ENCODE measurements at places on chromosomes 7 and 10.

GRCh38 chr10:95305606-95306317, 15.0 kb upstream of the PDLIM1 start:
- no peak for DNase-seq

DNA sequence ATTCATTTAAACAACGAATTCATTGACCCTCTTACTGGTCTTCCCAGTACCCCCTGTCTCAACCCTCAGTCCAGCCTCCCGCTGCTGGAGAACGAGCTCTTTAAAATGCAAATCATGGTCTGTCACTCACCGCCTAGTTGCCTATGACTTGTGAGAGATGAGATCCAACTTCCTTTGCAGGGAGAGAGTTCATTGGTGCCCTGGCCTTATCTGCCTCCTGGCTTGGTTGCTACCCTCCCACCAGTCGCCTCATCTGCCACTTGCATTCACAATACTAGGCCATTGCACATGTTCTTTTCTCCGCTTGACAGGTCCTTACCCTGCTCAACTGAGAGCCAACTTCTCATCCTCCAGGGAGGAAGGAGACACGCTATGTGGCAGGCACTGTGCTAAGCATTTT, 54.0 kb upstream of the MXI1 start:
- DNase-seq, result no peak

GRCh38 chr10:129416956-129417765, 49.9 kb upstream of the MGMT start:
- no peak for DNase-seq

DNA sequence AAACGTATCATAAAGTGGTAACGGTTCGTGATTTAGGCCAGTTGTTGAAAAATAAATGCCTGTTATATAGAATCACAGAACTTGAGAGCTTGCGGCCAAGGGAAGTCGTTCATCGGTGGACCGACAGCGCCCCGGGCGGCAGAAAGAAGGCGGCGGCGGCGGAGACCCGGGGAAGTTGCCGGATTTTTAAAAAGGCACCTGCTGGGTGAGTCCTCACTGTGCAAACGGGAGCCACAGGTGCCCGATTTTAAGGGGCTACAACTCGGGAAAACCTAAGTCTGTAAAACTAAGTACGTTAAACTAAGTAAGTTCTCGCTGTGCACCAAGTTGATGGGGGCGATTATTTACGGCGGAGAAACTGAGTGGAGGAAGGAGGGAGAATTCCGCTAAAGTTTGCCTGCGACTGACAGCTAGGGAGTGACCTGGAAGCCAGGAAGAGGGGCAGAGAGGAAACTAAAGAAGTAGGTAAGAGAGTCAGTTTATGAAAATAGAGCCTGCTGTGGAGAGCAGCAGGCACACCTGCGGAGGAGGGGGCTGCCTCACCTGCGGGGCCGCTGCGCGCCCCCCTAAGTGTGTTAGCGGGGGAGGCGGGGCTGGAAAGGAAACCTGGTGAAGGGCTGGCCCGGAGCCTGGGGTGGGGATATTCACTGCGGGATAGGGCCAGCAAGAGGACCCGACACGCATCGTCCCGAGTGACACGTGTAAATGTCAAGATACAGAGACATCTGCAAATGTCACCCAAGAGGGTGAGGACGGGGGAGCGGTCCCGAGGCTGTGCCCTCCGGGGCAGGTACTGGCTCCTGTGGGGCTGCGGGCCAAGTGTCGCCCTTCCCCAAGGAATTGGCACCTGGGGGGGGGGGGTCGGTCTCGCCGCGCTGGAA, 996 bp downstream of the ADAM12 start:
- no peak for DNase-seq

GRCh38 chr7:17016402-17017010, 134.7 kb upstream of the AGR3 start:
- DNase-seq, result no peak

GRCh38 chr10:132728741-132729140, 57.2 kb downstream of the NKX6-2 start:
- DNase-seq, result no peak

- no peak for DNase-seq
These were observed 40.2 kb upstream of the PROSER2 start for GRCh38 chr10:11782793-11783557.

- DNase-seq, result no peak
These were observed 22.2 kb downstream of the TMEM120A start for GRCh38 chr7:75971961-75972763.

GRCh38 chr10:60572511-60573194, 183.0 kb upstream of the ANK3 start:
- no peak for DNase-seq

DNA sequence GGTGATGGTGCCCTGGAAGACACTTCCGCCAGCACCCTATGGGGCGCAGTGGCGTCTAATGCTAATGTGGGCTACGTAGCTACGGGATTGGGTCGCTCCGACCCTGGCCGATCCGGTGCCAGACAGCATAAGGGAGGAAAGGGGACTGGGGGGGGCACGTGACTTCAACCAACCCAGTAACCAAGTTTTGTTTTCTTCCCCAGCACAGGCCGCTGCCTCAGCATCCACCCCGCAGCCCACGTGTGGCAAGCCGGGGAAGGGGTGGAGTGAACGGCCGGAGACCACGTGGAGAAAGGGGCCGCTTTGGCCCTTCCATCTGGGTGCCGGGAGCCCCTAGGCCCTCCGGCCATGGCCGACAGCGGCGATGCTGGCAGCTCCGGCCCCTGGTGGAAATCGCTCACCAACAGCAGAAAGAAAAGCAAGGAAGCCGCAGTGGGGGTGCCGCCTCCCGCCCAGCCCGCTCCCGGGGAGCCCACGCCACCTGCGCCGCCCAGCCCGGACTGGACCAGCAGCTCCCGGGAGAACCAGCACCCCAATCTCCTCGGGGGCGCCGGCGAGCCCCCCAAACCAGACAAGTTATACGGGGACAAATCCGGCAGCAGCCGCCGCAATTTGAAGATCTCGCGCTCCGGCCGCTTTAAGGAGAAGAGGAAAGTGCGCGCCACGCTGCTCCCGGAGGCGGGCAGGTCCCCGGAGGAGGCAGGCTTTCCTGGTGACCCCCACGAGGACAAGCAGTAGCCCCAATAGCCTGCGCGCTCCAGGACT, 2.5 kb downstream of the PRR15 start:
- DNase-seq, result no peak

- peak; percentile 39 for DNase-seq
These were observed 15.6 kb downstream of the PDAP1 start for GRCh38 chr7:99392659-99393354.

DNA sequence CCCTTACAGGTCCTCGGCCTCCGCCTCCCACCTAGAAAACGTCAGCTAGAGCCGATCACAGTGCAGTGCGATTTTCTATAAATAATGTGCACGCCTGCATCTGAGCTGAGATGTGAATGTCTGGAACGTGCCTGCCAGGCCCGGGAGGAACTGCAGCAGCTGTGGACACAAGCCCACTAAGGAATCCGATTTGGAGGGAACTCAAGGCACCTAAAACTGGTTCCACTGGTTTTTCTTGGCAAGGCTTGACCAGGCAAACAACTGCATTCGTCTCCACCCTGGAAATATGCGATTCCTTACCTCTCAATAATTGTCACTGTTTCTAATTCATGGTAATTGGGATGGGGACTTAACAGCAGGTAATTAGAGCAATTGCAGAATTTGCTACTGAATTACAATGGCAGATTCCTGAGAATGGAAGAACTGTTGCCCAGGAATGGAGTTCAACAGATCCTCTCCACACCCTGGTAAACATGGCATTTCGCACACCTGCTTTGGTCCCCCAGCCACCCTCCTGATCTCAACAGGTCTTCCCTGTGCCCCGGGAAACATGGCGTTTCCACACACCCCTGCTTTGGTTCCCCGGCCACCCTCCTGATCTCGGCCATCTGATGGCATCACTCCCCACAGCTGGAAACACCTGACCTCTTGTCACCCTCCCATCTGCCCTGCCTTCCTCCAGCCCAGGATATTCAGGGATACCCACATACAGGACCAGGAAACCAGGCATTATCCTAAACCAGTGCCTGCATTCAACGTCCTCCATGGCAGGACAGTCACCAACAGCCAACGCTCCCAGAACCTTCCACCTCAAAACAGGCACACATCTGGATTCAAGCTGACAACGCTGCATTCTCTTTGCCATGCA, 76.0 kb downstream of the DIP2C start:
- DNase-seq, result no peak

- no peak for DNase-seq
These were observed 6.3 kb downstream of the ZNF503 start for GRCh38 chr10:75395066-75395931.

- DNase-seq, result no peak
These were observed 11.7 kb upstream of the CALML3 start for GRCh38 chr10:5512881-5513612.

DNA sequence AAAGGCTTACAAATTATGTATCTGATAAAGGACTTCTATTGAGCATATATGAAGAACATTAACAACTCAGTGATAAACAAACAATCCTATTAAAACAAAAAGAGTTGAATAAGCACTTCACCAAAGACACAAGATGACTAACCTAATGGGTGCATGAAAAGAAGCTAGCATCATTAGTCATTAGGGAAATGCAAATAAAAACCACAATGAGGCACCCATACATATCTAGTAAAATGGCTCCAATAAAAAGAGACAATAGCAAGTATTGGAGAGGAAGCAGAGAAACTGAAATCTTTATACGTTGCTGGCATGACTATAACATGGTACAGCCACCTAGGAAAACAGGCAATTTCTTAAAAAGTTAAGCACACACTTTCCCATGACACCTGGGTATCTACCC, 77.6 kb upstream of the ZMIZ1 start:
- no peak for DNase-seq

DNA sequence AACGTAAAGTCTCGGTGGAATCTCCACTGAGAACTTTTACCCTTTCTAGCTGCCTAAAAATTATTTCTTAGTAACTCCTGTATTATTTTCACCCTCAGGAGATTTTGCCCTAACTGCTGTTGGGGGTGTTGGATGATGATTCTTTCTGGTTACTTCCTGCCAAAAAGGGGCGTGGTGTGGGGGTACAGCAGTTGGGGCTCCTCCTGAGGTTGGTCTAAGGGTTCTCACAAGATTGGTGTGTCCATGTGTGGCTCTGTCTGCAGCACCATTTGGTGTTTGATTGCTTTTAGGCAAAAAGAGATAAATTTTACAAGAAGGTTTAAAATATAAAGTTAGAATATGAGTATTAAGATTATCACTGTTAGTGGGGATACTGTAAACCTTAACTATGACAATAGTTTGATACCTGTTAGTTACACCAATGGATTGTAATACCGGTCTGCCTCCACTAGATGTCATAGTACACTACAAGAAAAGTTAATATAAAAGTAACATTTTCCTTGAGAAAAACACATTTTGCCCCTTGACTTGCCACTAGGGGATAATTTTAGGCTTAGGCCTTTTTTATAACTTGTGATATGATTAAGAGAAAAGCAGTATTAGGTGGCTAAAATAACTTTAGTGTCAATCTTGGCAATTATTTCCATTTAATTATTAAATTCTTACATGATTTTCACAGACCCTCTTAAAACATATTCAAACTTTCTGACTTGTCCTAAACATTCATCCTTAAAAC, 928.7 kb downstream of the IPMK start:
- no peak for DNase-seq

DNA sequence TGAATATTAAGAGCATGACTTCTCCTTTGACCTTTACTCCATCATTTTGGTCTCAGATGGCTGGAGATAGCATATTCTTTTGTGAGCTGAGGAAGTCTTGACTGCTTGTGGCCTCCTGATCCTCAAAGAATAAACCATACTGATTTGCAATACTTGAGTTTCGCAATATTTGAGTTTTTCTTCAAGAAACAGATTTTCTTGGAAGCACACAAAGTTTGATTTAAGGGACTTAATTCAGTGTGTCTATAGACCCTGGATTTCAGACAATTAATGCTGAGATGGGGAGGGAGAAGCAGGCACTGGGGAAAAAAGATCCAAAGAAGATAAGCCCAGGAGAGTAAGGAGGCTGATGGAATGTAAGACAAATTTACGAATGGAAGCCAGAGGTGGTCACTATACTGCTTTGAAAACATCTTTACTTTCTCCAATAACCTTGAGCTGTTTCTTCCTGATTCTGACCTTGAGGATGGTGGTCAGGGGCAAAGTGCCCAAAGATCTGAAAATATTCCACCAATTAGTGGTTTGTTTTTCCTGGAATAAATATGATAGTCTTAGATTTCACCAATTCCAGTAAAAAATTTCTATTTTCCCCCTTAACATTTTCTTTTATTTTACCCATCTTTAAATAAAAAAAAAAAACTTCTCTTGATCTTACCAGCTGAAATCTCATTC, 7.5 kb downstream of the EPDR1 start:
- no peak for DNase-seq

DNA sequence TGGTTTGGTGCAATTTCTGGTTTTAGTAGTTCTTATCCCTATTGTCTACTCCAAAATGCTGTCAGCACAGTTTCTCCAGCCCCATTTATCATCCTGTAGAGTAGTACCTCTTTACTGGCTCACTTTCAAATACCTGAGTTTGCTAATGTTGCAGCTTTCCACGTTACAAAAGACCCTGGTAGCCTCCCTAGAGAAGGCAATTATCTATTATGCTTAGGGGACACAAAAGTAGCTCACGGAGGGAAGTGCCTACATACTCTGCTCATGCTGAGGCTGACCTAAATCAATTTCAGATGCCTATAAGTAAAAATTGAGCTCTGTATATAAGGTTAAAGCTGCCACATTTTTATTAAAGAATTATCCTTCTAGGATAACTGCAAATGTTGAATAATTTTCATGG, 603.6 kb downstream of the CNTNAP2 start:
- no peak for DNase-seq

- no peak for DNase-seq
These were observed 56.4 kb upstream of the PMPCB start for GRCh38 chr7:103240806-103241205.

DNA sequence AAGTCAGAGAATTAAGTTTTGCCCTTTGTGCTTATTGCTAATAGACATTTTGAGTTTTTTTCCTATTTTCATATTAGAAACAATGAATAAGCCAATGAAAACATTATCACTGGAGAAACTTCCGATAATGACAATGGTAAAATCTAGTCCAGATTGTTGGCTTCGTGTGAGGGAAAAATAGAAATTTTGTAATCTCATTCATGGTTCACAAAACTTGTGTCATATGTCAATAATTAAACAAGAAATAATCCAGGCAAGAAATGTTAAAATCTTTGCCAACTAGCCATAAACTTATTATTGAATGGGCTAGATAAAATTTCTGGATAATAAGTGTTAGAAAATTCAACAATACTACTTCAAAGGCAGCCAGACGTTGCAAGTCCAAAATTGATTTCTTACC, 36.6 kb downstream of the RNLS start:
- no peak for DNase-seq

- DNase-seq, result no peak
These were observed 51.8 kb downstream of the SUGCT start for GRCh38 chr7:40186586-40186985.

DNA sequence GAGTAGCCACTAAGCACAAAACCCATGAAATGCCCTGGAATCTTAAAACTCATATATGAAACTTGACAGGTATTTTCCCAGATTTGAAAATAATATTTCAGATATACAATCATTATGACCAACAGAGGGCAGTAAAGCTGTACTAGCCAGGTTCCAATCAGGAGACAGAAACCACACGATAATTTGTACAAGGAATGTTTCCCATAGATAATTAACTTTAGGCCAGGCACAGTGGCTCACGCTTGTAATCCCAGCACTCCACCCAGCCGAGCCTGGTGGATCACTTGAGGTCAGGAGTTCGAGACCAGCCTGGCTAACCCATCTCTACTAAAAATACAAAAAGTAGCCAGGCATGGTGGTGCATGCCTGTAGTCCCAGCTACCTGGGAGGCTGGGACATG, 31.0 kb upstream of the NUB1 start:
- DNase-seq, result no peak
